ENCODE measurements at places on chromosomes 5 and 9.
A peak's percentile ranks its signal among the peaks of the same experiment; 100 is the strongest.

DNA sequence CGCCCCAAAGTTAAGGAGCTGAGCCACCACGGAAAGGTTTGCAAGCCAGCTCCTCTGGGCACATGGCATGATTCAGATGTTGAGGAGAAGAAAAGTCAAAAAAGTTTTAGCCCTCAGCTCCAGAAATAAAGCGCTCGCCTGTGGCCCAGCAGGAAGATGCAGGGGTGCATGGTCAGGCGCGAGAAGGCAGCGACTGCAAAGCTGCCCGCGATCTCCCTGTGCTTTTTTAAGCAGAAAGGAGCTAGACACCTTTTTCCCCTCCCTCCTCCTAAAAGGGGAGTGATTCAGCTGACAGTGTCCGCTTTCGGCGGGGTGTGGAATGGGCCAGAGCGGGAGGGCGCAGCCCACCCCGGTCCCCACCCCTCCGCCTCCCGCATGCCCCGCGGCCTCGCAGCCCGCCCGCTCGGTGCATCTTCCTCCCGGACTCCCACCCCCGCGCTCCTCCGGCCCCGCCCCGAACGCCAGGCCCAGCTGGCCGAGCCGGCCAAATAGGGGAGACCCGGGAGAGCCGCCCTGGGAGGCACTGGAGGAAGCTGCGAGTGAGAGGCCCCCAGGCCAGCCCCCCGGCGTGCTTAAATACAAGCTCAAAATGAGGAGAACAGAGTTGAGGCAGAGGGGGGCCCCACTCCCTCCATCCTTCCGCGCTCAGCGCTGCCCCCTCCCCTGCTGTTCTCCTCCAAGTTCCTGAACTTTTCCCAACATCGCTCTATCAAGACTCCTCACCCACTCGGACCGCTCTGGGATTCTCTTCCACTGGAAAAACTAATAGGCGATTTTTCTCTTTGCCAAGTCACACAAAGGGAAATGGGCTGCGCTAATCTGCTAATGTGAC, at the start of gene ADAMTS12:
ADAMTS12 (minus strand) TSS at position 203 of the 832 bp plus-strand sequence; CDS start at position 69, 134 bp downstream.
- peak; percentile 18 for DNase-seq

DNA sequence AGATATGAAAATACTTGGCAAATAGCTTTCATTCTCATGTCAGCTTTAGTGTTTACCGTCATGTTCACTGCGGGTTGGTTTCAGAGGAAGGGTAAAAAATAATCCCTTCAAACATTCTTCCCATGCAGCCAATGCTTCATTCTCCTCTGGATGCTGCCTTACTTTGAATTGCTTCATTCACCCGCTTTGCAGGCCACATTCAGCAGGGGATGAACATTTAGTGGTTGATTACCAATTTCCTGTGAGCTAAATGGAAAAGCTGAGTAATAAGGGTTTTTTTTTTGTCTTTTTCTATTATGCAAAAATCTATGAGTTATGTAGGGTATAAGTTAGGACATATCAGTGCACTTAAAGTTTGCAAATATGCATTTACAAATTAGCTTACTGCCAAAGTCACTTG, 96.3 kb upstream of the MEF2C start:
- DNase-seq, result no peak

- DNase-seq, result no peak
Measured at GRCh38 chr5:149630337-149630736, 49.0 kb downstream of the ARHGEF37 start.

GRCh38 chr9:109506097-109506712, 8.1 kb upstream of the PTPN3 start:
- DNase-seq, result no peak

- no peak for DNase-seq
Measured at GRCh38 chr5:68766952-68767464, 326.8 kb upstream of the SLC30A5 start.

- DNase-seq, result no peak
Measured at GRCh38 chr5:155726267-155726666, 600.7 kb upstream of the SGCD start.

DNA sequence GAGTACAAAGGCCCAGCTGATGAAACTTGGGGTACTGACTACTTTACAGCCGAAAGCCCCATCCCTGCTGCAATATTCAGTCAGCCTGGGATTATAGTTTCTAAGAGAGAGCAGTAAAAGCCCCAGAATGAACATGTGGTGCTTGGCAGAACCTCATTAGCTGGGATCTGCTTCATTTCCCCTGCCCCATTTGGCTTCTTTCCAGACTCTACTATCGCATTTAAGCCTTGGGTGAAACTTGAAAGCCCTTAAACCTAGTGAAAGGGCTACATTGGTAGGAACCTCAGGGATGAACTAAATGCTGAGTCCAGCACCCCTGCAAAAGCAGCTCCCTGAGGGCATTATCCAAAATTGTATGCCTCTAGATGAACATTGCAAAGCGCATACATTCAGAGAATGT, 631.1 kb downstream of the ACTL7B start:
- no peak for DNase-seq

DNA sequence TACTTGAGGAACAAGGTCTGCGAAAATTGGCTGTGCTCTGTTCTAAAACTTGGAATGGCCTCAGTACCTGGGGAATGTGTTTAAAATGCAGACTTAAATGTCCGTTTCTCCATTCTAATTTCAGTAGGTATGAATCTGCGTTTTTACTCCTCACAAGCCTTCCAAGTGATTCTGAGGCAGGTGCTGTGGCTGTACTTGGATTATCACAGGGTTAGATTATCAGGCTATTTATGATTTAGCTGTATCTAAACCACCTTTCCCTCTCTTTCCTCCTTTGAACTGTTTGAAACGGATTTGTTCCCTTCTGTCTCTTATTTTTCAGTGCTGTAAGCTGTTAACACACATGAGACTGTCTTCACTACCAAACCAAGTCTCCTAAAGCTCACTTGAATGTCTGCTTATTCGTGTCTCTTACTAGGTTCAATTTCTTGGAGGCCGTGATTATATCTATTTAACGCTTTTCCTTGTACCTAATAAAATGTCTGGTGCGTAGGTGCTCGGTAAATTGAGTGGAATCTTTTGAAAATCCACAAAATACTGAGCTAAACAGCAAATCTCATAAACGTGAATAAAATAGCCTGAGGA, 714 bp upstream of the CETN3 start:
- DNase-seq, result peak; percentile 35

DNA sequence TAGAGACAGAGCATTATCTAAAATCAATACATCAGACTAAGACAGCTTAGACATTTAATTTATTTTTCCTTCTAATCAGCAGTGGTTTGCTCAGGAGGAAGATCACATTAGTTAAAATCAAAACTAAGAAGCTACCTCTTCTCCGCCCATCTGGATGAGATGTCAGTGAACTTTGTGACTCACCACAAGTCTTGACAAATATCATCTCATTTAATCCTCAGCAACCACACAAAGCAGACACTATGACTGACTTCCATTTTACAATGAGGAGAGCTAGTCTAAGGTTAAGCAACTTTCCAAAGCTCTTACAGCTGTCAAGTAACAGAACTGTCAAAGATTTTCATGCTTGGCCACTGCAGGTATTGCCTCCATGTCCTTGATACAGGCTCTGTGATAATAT, 289.5 kb downstream of the DEPDC1B start:
- no peak for DNase-seq

DNA sequence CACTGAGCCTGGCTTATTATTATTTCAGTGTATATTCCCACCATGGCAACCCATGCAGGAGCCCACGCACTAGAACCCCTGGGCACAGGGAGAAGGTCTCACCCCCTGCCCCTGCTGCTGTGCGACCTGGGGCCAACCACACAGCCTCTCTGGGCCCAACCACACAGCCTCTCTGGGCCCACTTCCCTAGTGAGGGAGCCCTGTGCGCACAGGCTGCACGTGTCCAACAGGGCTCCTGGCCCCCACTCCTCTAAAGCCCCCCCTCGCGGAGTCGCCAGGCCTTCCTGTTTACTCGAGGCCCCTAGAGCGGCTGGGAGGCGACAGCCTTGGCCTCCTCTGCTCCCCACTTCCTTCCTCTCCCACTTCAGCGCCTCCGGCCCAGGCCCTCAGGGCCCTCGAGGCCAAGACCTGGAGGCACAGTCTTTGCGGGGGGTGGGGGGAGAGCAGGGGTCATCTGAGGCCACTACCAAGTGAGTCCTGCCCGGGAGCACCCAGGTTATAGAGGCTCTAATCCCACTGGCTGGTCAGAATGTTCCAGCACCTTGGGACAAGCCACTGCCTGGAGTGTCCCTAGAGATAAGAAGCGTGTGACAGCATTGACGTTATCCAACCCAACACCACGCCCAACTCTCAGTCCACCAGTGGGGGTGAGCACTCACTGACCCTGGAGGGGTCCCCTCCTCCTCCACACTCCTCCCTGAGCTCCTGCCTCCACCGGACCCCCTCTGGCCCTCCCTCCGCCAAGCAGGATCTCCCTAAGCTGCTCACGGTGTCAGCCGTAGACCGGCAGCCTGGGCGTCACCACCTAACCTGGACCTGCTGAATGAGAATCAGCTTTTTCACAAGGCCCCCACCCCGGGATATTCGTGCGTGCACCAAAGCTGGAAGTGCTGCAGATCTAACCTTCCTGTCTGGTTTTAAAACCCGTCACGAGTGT, 7.9 kb upstream of the ENG start:
- no peak for DNase-seq

DNA sequence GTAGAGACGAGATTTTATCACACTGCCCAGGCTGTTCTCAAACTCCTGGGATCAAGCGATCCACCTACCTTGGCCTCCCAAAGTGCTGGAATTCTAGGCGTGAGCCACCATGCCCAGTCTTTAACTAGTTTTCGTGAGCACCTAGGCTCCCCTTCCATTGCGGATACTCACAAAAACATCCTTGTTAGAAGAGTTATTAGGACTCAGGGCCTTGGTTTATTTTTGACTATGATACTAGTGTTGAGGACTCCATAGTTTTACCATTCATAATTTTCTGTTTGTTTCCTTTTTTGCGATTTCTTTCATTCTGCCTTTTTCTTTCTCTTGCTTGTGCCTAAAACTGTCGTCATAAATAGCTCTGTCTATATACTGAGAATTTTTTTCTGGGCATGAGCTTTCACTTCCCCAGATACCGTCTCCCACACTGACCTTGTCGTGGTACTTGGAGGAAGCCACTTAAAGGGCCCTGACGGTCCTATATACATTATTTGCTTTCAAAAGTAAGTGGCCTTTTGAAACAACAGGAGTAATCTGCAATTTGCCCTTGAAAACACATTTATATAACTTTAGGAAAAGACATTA, 5.2 kb downstream of the F2R start:
- no peak for DNase-seq

GRCh38 chr9:89749500-89750116, 144.8 kb downstream of the GADD45G start:
- no peak for DNase-seq

GRCh38 chr5:117863586-117864296, 1124.6 kb downstream of the DTWD2 start:
- no peak for DNase-seq

GRCh38 chr5:99061711-99062110, 132.9 kb upstream of the CHD1 start:
- DNase-seq, result no peak

Data from NCI-H146 (cell line).